ENCODE measurements at places on chromosomes 16 and 17. TPM values are rescaled to one million over a fixed set of nuclear protein-coding genes. Genes with fewer than 3 reads are reported as not detected.

C16orf92 gene
- total RNA-seq, result not detected

TBX6 gene
- total RNA-seq, result 2.5 TPM

- no peak for DNase-seq
Observed at GRCh38 chr17:82915757-82916027, 75.9 kb upstream of the ZNF750 start.

DNA sequence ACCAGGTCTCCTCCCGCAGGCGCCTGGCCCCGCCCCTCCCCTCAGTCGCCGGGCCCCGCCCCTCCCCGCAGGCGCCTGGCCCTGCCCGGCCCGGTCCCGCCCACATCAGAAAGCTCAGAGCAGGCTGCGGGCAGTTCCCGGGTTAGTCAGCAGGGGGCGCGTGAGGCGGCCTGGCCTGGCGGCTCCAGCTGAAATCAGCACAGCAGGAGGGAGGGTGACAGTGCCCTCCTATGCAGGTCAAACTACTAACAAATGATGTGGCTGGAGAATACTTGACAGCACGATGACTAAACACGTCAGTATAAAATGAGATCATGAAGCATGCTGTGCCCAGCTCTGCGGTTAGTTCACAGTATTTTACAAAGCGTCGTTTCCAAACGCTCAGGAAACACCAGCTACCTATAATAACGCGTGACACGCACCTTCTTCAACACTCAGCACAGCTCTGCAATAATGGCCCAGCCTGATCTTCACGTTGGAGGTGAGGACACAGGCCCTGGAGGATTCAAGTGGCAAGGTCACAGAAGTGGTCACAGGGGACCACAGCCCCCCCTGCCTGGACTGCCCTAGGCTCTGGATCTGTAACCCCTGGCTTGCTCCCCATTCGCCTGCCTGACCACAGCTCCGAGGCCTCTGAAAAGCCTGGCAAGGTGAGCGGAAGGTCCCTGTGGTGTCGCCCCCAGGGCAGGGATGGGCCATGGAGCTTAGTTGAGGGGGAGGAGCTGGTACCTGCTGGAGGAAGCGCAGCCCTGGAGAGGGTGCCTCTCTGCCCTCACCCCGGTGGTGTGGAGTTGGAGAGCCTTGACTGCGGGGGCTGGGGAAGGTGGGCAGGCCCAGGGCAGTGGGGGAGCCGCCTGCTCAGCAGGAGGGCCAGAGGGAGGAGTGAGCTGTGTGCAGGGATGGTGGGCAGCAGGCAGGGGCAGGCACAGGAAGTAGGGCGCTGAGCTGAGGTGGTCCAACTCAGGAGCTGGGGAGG is 81.2 kb downstream of the KCNJ12 start:
- DNase-seq, result peak; percentile 94

DNA sequence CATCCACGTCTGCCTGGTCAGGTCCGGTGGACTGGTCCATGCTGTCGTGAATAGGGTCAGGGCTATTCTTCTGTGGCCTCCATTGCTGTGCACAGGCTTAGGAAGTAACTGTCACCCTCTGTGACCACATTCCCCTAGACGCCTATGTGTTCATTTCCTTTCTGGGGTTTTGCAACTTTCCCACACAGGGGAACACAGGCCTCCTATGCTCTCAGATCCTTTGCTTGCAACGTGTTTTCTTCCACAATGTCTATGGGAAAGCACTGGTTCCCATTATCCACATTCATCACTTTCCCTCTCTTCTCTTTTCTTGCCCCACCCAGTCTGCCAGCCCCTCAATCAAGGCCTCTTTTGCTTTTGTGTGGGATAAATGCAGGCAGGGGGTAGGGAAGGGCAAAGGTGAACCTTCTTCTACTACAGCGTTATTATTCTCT is 43.2 kb upstream of the DNAJA2 start:
- peak; percentile 31 for DNase-seq

DNA sequence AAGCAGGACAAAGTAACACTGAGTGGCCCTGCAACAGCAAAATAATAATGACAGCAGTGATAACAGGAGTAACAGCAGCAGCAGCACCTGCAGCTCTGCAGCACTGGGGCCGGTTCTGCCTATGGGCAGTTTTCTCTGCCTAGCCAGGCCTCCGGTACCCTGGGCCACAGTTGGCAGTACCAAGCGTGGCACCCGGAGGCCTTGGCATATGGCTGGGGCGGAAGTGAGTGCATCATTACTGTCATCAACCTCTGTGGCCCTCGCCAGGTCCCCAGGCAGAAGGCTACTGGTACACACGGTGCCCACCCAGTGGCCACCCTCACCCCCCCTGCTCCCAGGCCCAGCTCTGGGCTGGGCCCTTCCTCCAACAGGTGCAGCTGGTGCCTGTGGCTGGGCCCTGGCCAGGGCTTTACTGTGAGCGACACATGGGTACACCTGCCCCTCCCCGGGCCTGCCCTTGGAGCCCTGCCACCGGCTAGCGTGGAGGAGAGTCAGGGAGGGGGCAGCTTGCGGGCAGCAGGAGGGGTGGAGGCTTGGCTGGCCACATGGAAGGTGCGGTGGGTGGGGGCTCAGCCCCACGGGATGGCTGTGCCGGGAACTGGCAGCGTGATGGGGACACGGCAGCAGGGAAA is 3.0 kb downstream of the KCNJ12 start:
- no peak for DNase-seq

- DNase-seq, result no peak
Observed at GRCh38 chr17:70618641-70619040, 449.3 kb downstream of the KCNJ2 start.

- no peak for DNase-seq
Observed at GRCh38 chr17:69470702-69471101, 56.2 kb downstream of the MAP2K6 start.

GRCh38 chr17:37671028-37671823 is 28.0 kb upstream of the DDX52 start:
- DNase-seq, result no peak

- DNase-seq, result no peak
Observed at GRCh38 chr16:58850019-58850677, 116.0 kb upstream of the GOT2 start.

DNA sequence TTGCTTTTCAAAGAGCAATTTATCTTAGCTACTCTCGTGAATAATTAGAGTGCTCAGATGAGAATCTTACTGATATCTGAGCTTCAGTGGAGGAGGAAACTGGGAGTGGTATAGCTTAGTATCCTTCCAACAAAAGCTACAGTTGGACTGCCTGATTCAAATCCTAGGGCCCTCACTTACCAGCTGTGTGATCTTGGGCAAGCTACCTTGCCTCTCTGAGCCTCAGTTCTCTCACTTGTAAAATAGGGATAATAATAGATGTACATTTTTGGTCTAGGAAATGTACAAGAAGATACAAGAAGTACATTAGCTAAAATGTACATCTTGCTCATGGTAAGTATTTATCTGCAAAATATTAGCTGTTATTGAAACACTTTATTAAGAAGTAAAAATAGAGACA is 502.0 kb downstream of the HAPSTR1 start:
- no peak for DNase-seq

- no peak for DNase-seq
Observed at GRCh38 chr16:9380221-9380620, 288.8 kb downstream of the HAPSTR1 start.

GRCh38 chr17:66405836-66406677 is 103.6 kb downstream of the PRKCA start:
- no peak for DNase-seq

GRCh38 chr17:37642681-37643080 is 565 bp downstream of the DDX52 start:
- DNase-seq, result peak; percentile 8
